ENCODE measurements at places on chromosomes 6 and 20.

GRCh38 chr20:61694682-61695081 lies 371.0 kb downstream of the TAF4 start:
- DNase-seq: no peak

- no peak for DNase-seq
These were observed 51.9 kb downstream of the LRFN2 start for GRCh38 chr6:40535110-40535818.

- DNase-seq: no peak
These were observed 218.6 kb upstream of the CITED2 start for GRCh38 chr6:139593081-139593480.

- DNase-seq: no peak
These were observed 45.0 kb downstream of the LIN28B start for GRCh38 chr6:105001906-105002305.

DNA sequence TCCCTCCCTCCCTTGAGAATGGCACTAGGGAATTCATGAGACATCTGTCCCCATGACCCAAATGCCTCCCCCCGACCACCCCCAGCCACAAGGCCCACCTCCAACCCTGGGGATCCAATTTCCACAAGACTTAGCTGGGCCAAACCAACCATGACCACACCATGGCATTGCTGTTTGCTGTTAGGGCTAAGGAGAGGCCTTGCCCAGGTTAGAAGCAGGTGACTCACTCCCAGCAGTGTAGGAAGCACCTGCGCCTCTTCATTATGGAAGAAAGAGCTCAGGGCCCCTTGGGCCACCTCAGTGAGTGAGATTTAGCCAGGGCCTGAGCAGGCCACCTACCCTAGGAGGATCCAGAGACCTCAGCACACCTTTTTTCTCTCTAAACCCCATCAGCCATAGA lies 337.9 kb downstream of the TAF4 start:
- no peak for DNase-seq

DNA sequence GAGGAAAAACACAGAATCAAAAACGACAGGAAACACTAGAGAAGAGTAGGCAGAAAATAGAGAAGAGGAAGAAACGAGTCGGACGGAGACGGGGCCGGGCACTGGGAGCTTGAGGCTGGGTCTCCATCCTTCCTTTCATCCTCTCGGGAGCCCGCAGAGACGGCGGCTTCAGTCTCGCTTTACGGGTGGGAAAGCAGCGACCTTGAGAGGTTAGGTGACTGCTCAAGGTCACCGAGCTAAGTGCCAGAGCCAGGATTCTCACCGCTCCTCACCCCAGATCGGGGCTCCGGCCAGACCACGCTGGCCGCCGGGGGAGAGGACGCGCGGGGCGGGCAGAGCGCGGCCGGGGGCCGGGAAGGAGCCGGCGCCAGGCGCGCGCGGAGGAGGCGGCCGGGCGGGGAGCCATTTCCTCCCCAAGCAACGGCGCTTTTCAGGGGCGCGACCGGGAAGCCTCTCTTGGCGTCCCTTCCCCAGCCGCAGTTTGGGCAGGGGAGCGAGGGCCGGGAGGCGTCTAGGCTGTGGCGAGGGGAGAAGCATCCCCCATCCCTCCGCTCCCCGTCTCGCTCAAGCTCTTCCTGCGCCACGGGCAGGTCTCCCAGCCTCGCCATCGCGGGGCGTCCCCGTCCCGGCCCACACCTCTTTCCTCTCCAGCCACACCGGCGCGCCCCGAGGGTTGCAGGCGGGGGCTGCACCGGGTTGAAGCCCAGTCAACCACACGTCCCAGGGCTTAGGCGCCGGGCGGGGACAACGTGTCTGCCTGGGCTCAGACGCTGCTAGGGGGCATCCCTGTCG lies 24.1 kb upstream of the MAP3K7 start:
- peak; percentile 59 for DNase-seq

DNA sequence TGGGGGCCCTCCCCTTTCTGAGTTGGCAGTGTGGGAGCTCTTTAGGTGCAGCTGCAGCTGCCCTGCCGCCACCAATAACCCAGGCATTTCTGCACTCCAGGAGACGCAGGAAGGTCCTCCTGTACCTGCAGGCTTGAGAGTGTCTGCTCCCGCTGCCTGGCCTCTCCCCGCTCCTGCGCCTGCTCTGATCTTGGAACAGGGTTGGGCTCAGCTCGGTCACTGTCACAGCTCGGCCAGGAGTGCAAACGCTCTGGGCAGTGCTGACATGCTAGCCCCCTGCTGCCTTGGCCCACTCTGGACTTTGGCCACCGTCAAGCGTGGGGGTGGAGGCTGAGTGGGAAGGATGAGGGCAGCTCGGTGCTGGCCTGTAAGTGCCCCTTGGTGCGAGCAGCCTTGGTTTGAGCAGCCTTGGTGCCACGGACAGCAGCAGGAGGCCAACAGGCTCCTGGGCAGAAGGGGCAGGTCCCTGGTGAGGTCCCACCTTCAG lies 738.1 kb upstream of the GJE1 start:
- DNase-seq: no peak

DNA sequence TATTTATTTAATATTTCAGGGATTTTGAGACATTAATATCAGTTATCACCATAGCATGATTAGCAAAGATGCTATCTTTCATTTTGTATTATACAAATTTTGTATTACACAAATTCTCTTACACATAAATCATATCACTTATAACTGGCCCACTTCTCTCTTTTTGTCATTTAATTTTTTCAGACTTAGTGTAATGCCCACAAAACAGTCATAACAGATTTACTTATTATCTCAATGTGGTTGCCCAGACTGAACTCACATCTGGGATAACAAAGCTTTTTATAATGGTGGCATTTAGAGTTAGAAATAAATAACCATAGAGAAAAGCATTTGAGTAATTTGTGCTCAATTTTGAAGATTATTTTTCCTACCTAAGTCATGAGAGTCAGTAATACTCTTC lies 148.3 kb downstream of the TFAP2B start:
- no peak for DNase-seq

DNA sequence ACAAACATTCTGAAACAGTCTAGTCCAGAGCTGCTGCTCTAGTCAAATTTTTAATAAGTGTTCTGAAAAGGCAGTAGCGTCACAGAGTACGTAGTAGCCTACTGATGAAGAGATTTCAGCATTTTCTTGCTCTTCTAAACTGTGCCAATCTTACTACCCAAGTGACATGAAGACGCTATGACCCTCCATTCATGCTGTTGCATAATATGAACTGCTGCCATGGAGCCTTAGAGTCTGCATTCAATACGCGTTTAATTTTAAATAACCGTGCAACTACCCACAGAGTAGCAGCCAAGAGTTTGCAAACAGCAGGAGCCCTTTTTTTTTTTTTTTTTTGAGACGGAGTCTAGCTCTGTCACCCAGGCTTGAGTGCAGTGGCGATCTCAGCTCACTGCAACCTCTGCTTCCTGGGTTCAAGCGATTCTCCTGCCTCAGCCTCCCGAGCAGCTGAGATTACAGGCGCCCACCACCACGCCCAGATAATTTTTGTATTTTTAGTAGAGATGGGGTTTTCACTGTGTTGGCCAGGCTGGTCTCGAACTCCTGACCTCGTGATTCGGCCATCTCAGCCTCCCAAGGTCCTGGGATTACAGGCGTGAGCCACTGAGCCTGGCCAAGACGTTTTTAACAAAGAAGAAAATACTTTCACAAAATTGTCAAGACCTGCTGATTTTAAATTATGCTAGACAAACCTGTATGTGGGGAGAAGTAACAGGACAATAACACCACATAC lies 44.3 kb downstream of the EZR start:
- DNase-seq: no peak

DNA sequence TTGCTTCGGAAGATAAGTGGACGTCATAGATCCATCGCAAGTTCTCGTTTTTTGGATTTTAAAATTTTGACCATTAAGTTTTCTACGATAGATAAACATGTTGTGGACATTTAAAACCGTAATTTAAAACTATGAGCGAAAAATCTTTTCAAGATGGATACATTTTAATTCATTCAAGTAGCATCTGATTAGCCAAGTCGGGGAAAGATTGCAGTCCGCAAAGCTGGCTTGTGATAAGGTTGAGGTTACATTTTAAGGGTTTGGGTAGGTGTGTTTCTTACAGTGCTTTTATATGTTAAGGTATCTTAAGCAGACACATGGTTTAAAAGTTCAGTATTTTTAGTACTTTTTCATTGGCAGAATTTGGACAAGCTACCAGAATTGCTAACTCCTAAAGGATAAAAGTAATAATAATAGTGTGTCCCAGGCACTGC lies 1.2 kb downstream of the WTAP start:
- no peak for DNase-seq

DNA sequence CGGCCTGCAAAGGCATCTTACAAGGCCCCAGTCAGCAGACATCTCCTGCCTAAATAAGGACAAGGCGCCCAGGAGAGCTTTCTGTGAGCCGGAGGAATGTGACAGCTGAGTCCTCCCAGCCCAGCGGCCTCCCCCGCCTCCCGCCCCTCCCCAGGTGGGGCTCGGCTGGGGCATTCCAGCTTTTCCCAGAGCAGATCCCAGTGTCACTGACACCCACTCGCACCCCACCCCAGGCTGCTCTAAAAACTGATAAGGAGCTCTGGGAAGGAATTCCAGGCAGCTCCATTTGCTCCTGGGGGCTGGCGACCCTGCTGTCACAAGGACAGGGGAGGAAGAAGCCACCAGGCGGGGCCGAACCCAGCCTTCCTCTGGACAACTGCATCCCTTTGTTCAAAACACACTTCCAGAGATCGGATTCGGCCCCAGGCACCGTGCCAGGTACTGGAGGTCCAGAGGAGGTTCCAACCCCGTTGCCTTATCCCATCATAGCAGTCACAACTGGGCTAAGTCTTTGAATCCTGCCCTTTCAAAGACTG lies 49.7 kb downstream of the JPH2 start:
- no peak for DNase-seq

- peak; percentile 55 for DNase-seq
These were observed 7.3 kb upstream of the YTHDF1 start for GRCh38 chr20:63223121-63223825.

- no peak for DNase-seq
These were observed 65.9 kb downstream of the GFOD1 start for GRCh38 chr6:13421425-13422059.

DNA sequence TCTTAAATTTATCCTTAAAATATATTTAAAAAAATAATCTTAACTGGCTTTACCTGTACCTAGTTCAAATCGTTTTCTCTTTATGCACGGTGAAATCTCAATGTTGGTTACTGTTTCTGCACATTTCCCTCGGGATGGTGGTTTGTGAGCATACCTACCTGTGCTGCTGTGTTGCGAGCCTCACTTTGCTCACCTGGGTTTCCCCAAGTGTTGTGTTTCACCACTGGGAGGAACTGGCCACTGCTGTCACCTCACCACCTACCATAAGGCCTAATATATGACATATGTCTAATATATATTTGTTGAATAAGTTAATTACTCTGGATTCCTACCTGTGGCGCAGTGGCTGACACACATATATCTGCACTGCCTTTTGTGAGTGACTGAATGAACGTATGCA lies 493.5 kb upstream of the FLRT3 start:
- DNase-seq: no peak

- DNase-seq: peak; percentile 18
These were observed 1.5 kb downstream of the HM13 start for GRCh38 chr20:31515775-31516107.

GRCh38 chr20:54355631-54356280 lies 119.6 kb upstream of the DOK5 start:
- no peak for DNase-seq

- no peak for DNase-seq
These were observed 15.0 kb downstream of the ESR1 start for GRCh38 chr6:151822252-151823111.

- DNase-seq: no peak
These were observed 637.4 kb downstream of the CD109 start for GRCh38 chr6:74333406-74333805.

DNA sequence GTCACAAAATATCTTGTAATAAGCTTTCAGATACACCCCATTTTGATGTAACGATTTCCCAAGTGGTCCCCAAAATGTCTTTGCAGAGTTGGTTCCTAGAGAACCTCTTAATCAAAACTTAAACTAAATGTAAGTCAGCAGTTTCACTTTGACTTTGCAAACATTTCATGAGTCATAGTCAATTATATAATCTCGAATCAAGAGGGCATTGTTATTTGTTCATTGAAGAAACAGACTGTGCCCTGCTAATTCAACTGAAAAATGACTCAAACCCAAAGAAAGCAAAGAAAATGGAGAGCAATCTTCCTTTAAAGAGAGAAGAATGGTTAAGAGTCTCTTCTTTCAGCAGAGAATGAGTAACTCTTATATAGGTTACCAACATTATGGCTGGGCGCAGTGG lies 58.3 kb downstream of the IPCEF1 start:
- no peak for DNase-seq

- no peak for DNase-seq
These were observed 138.5 kb downstream of the RCAN2 start for GRCh38 chr6:46352541-46353268.

DNA sequence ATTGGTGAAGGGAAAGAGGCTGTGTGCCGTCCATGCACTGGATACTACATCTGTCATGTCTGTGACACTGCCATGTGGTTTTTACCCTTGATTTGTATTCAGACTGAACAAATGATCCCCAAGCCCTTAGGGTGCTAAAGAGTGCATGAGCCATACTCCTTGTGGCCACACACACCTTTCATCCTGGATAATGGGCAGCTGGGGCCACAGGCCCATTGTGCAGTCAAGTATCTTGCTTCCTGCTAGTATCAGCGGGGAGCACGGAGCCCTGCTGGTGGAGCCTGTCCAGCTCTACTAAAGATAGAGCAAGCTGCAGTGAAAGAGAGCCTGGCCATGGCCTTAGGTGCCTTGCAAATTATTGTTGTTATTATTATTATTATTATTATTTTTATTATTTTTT lies 75.1 kb downstream of the SLX4IP start:
- no peak for DNase-seq

DNA sequence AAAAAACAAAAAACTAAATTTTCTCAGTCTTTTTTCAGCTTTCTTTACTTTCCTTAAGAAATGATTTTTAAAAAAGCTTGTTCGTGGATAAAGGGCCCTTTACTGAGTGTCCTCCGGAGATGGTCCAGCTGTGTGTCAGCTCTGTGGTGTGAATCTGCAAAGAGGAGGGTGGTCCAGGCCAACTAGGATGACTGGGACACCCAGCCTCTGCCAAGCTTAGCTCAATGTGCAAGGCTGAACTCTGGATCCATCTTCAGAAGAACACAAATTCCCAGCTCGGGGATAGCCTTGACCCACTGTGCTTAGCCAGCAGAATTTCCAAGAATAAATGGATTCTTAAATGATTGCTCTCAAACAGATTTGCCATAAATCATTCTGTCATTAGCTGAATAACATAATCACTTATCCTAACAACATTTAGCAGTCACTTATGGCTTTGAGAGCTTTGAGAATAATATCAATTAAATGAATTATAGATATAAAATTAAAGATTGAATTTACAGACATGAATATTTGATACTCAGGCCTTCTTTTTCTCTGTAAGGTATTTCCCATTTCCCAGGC lies 14.2 kb upstream of the CALHM5 start:
- no peak for DNase-seq

DNA sequence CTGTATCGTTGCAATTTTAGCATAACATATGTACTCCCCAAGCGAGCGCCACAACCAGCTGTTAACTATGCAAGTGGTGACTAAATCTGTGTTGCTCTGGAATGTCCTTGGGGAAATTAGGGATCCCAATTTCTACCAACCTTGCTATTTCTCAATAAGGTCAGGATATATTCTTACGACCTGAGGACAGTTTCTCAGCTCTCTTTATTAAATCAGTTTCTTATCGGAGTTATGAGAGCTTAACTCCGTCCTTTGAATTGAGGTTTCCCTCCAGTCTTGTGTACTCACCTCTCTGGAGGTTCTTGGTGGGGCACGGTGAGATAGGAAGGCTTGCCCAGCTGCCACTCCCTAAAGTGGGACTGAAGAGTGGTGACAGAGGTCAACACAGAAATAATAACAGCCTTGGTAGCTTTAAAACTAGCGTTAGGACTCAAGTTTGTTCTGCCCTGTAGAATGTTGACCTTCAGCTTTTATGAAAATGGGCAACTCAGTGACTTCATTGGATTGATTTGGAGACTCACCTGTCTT lies 694 bp downstream of the MRPS18B start:
- no peak for DNase-seq
